Activated CD4-positive, alpha-beta T cell treated with anti-CD3 and anti-CD28 coated beads, Interleukin-2, amount 50 U/mL, for 1 hour (primary cell): ENCODE measurements at places on chromosomes 6 and 20.

DNA sequence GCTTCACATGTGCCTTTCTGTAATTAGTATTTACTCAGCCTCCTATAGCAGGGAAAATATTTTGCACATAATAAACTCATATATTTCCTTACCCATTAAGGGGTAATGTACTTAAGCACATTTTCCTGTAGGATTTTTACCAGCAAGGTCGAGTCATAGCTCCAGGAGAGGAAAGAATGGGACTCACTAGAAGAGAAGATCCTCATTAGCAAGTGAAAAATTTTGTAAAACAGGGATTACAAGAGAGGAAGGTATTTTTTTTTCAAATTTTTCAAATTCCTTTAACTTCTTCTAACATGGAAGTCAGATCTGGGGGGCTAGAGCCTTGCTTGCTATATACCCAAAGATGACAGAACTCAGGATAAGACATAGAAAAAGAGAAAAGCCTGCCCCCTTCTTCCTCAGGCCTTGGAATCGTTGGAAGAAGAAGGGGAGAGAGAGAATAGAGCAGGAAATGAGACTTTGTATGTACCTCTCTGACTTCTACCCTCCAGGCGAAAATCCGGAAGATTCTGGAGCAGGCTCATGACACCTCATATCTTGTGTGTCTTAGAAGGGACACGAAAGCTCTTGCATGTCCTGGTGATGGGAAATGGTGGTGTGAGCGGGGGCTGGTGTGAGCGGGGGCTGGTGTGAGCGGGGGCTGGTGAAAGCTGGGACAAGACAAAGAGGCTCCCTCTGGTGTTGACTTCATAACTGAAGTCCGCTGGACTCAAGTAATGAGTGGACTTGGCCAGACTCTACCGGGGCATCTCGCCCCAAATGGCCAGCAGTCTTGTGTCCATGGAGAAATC, 256.9 kb upstream of the PLCB4 start:
- no peak for DNase-seq

DNA sequence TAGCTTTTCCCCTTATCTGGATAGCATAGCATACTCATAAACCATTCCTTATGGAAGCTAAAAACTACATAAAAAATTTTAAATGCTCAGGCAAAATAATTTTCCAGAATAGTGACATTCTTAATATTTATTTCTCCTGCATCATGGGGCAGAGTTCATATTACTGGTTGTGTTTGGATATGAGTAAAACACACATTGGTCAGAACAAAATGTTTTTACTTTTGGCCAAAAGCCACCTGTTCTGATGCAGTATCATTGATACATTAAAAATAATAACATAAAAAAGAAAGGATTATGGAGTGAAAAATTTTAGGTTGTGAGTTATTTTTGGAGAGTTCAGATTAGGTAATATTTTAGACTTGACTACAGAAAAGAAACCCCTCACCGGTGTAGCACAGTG, 33.6 kb downstream of the TRAM2 start:
- no peak for DNase-seq

GRCh38 chr20:51715856-51716185, 52.4 kb downstream of the ATP9A start:
- no peak for DNase-seq

- DNase-seq: no peak
Observed at GRCh38 chr6:170036916-170037315, 254.0 kb downstream of the DLL1 start.

DNA sequence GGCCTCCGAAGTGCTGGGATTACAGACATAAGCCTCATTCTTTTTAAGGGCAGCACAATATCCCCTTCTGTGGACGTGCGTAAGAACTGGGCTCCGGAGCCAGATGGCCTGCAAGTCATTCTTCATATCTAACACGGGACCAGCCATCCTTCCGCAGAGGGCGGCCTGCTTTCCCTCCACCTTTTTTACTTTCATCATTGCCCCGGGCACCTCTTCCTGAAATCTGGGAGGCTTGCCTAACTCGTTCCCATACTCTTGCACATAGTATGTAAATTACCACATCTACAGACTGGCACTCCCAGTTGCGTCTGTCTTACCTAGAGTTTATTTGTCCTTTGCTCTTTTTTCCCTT, 29.9 kb upstream of the SLC23A2 start:
- DNase-seq: no peak

GRCh38 chr20:10824750-10825500, 151.1 kb upstream of the JAG1 start:
- no peak for DNase-seq
